ENCODE measurements at places on chromosomes 3 and 15.

GRCh38 chr15:39392469-39393047 lies 188.3 kb upstream of the THBS1 start:
- no peak for DNase-seq

GRCh38 chr3:52253314-52254304 lies 8.1 kb downstream of the PPM1M start:
- no peak for DNase-seq

- DNase-seq = no peak
Observed at GRCh38 chr3:73465926-73466325, 158.8 kb downstream of the PDZRN3 start.

DNA sequence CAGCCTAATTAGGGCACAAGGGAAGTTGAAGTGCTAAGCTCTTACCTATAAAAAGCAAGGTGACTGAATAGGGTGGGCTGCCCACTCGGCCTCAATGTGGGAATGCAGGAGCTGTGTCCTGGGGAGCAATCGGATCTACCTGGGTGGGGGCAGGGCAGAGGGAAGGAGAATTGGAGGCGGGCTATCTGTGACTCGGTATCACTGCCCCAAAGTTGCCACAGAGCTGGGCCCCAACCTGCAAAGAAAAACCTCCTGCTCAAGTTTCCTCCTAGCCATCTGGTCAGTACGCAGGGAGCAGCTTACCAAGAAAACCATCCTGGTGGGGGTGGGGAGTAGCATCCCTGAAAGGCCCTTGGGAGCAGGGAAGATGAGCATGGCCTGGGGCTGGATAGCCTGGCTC lies 10.7 kb downstream of the CIB2 start:
- no peak for DNase-seq

DNA sequence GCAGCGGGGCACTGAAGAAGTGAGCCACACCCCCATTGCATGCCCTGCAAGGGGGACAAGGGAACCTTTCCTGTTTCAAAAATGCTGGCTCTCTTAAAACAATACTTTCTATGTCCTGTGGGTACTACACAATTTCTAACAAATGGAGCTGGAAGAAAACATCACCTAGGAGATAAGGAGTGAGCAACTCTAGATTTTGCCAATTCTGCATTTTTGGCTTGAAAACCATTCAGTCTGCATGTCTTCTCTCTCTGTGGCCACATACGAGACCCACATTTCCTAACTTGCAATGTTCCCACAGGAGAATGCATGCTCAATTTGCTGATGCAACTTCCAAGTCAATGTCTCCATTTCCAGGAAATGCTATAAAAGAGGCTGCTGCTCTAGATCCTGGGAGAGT lies 662.0 kb downstream of the SQOR start:
- DNase-seq = no peak

All from RWPE2 (cell line).